NCI-H2081 treated with DMSO at 0.1 percent for 48 hours (cell line): ENCODE measurements at places on chromosomes 12 and 14.

DNA sequence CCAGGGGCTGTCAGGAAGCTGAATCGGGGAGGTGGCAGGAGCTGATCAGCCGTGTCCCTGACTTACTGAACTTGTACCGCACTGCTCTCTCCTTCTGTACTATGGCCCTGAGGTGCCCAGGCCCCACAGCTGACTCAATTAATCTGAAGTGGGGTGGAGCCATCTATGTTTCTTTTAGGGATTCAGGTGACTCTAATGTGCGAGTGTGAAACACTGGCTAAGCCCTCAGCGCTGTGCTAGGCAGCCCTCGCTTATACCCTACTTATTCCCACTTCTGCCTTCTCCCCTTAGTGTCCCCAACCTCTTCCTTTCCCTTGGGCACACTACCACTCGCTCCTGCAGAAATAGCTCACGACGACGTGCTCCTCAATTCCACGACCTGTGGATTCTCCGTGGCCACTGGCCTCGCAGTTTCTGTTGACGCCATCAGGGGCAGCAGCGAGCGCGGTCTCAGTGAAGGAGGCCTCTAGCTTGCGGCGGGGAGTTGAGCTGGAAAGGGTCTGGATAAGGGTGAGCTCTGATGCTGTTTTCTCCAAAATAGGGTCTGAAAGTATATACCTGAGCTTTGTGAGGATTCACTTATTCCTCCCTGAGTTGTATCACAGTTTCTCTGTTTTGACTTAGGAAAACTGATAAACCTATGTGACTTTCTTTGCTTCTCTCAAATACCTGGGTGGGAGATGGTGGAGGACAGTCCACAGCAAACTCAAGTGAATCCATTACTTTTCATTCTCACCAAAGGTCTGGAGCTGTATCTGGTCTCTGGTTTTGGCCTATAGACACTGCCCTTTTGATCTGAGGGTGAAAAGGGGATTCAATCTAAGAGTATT is 167.6 kb downstream of the SLC41A2 start:
- no peak for DNase-seq

- DNase-seq = no peak
Observed at GRCh38 chr12:93441081-93441616, 598 bp downstream of the UBE2N start.

DNA sequence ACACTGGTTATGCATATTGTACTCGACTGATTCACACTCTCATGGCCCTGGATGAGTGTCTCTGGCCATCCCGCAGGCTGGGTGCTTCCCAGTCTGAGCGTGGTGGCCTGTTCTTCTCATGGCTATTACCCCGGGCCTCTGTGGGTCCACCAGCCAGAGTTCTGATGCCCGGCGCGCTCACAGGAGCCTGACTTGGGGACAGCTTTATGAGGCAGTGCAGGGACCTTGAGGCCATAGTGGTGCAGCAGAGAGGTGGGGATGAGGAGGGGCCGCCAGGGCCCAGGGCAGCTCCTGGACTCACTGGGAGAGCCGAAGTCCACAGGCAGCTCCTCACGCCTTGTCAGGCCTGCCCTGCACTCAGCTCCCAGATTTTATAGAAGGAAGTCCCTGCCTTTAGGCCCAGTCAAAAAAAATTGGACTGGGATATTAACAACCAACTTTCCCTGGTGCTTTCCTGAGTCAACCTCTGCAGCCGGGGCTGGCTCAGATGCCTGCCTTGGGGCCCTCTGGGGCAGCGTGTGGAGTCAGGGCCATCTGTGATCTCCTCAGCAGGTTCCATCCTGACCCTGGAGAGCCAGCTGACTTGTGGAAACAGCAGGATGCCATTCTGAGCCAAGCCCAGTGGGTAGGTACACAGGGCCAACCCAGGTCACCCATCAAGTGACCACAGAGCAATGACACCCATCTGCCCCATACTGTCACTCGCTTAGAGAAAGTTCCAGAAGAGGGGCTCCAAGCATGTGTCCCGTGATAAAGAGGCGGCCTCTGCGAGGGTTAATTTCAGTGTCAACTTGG is 89.4 kb upstream of the DIO3 start:
- no peak for DNase-seq

DNA sequence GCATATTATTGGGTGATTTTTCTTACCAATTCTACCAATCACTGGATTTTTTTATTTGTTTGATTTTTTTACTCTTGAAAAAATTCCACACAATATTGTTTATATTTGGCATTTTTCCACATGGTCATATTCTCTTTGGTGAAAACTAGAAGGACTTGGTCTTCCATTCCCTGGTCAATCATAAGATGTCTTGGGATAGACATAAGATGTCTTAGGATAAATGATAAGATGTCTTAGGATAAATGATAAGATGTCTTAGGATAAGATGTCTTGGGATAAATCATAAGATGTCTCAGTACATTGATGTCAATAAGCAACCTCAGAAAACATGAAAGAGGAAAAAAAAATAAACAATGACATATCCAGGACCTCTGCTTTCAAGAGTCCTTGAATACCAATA is 309.1 kb downstream of the LRFN5 start:
- DNase-seq = no peak

- no peak for DNase-seq
Observed at GRCh38 chr12:47851303-47851952, 31.7 kb upstream of the HDAC7 start.

GRCh38 chr12:127268213-127268612 is 998.8 kb upstream of the TMEM132C start:
- DNase-seq = no peak

GRCh38 chr14:41457393-41457792 is 149.3 kb upstream of the LRFN5 start:
- no peak for DNase-seq

- no peak for DNase-seq
Observed at GRCh38 chr12:56358836-56359532, 923 bp downstream of the STAT2 start.

GRCh38 chr12:54427106-54427505 is 8.0 kb upstream of the ITGA5 start:
- no peak for DNase-seq

DNA sequence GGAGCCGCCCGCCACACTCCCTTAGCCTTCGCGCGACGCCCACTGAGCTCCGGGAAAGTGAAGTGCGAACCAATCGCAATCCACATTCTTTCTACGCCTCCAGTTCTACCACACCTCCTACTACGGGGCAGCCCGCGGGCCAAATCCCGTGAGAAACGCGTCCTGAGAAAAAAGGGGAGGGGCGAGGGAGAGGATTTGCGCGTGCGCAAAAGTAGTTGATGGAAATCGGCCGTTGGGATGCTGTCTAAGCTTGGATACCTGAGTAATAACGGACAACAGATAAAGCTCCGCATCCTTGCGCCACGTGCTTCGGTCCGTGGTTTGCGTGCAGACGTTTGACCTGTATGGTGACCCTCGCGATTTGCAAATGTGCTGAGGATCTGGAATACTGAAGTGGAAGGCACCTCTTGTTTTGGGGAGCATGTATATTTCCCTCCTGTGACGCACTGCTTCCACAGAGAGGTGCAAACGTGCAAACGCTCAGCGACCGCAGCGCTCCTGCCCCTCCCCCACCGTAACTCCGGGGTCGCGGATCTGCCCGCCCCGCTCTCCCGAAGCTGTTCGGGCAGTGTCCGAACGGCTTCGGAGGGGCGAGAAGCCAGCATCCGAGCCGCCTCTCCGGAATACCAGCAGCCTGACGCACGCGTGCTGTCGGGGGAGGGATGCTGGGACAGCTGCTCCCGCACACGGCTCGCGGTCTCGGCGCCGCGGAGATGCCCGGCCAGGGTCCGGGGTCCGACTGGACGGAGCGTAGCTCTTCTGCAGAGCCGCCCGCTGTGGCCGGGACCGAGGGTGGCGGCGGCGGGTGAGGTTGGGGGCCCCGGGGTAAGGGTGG is at the start of the genes FAM216A and GPN3:
TSS of gene FAM216A (plus strand) at position 632 of the 835 bp plus-strand sequence. CDS start at position 663, 31 bp downstream.
TSS of gene GPN3 (minus strand) at position 44 of the 835 bp plus-strand sequence. CDS start 54 bp downstream, outside the sequence.
- DNase-seq = peak; percentile 93

- no peak for DNase-seq
Observed at GRCh38 chr12:112788205-112788604, 3.3 kb upstream of the RPH3A start.
